Stomach (tissue), 19 donors: ENCODE measurements at places on chromosomes 3 and 15.

GRCh38 chr3:51986010-51986947 lies 2.9 kb downstream of the ACY1 start:
- DNase-seq = peak; percentile 62

DNA sequence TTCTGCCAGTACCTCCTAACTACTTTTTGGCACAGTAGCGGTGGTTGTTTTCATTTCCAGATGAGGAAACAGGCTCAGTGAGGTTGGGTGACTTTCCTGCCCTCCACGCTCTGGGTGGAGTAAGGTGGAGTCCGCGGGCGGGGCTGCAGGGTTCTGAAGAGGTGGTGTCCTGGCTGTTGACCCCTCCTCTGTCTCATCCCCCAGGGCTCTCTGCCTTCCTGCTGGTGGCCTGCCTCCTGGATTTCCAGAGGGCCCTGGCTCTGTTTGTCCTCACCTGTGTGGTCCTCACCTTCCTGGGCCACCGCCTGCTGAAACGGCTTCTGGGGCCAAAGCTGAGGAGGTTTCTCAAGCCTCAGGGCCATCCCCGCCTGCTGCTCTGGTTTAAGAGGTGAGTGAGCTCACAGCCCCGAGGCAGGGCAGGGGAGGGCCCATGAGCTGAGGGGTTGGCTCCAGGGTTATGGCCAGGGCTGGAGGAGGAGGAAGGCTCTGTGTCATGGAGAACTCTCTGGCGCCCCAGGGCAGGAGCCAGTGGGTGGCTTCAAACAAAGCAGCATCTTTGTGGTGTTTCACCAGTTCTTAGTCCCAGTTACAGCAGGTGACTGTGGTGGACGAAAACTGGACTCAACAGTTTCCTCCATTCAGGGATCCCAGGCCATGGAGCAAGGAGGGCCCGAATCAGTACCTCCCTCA lies 10.4 kb downstream of the SLC28A1 start:
- no peak for DNase-seq

- DNase-seq = peak; percentile 30
Measured at GRCh38 chr3:109081746-109082510, 36.0 kb downstream of the MORC1 start.

- no peak for DNase-seq
Measured at GRCh38 chr3:119304201-119304713, 10.1 kb downstream of the ARHGAP31 start.

- peak; percentile 50 for DNase-seq
Measured at GRCh38 chr3:51887620-51888019, 12.2 kb upstream of the IQCF5 start.

- no peak for DNase-seq
Measured at GRCh38 chr15:88448991-88449461, 18.2 kb downstream of the MRPL46 start.
